ENCODE measurements at places on chromosomes 3 and 15. TPM values are rescaled to one million over a fixed set of nuclear protein-coding genes. Genes with fewer than 3 reads are reported as not detected.

GRCh38 chr15:83053151-83053550 lies 13.9 kb downstream of the BTBD1 start:
- H3K4me1 ChIP-seq, result no peaks in the 10 kb centered on the region
- H3K27ac ChIP-seq, result no peak overlapping the region
- H3K36me3 ChIP-seq, result peaks cover 60% of the 10 kb centered on the region
- H3K27me3 ChIP-seq, result no peaks in the 10 kb centered on the region

- H3K27ac ChIP-seq, result no peak overlapping the region
- peaks cover 8% of the 10 kb centered on the region for H3K36me3 ChIP-seq
- no peaks in the 10 kb centered on the region for H3K27me3 ChIP-seq
- peaks cover 4% of the 10 kb centered on the region for H3K4me1 ChIP-seq
These were observed 87.7 kb downstream of the ATP10A start for GRCh38 chr15:25775317-25775912.

- no peaks in the 10 kb centered on the region for H3K4me1 ChIP-seq
- no peak overlapping the region for H3K27ac ChIP-seq
- no peak for DNase-seq
- H3K27me3 ChIP-seq, result no peaks in the 10 kb centered on the region
- H3K4me3 ChIP-seq, result no peak overlapping the region
- no peaks in the 10 kb centered on the region for H3K36me3 ChIP-seq
These were observed 8.7 kb downstream of the MNS1 start for GRCh38 chr15:56456229-56456628.

DNA sequence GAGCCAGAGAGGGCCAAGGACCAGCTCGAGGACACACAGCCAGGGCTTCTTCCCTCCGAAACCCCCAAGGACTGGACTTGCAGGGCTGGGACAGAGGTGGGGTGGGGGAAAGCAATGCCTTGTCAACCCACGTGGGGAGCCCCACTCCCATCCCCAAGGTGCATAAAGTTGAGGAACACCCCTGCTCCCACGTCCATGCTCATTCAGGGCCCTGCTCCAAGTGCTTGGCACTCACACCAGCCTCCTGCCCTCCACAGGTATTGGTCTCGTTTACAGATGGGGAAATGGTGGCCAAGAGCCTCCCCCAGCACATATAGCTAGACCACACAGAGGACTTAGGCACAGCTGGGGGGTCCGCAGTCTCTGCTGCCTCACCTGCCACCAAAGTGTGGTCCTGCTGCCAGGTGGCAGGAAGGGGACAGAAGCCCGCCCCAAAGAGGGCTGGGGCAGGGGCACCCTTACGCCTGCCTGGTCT lies 50.5 kb upstream of the CSPG4 start:
- H3K4me1 ChIP-seq, result peaks cover 11% of the 10 kb centered on the region
- H3K27me3 ChIP-seq, result no peaks in the 10 kb centered on the region
- no peaks in the 10 kb centered on the region for H3K36me3 ChIP-seq
- no peak overlapping the region for H3K4me3 ChIP-seq

DNA sequence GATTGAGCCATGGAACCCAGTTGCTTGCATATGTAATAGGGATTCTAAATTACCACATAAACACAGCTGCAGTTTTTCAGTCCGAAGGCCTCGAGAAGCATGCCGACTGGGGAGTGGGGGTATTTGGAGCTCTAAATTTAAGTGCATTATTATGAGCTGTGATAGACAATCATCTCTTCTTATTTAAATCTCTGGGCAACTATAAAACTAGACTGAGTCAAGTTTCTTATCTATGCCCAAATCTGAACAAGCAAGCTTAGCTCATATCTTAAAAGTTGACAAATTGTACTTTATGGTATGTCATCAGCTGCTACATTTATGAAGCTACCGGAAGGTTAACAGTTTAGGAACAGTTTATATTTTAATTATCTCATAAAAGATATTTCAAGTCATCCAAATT lies 19.5 kb upstream of the THRB start:
- H3K27me3 ChIP-seq, result peaks cover 3% of the 10 kb centered on the region
- H3K4me3 ChIP-seq, result no peak overlapping the region
- H3K27ac ChIP-seq, result no peak overlapping the region
- no peaks in the 10 kb centered on the region for H3K4me1 ChIP-seq
- DNase-seq, result no peak

DNA sequence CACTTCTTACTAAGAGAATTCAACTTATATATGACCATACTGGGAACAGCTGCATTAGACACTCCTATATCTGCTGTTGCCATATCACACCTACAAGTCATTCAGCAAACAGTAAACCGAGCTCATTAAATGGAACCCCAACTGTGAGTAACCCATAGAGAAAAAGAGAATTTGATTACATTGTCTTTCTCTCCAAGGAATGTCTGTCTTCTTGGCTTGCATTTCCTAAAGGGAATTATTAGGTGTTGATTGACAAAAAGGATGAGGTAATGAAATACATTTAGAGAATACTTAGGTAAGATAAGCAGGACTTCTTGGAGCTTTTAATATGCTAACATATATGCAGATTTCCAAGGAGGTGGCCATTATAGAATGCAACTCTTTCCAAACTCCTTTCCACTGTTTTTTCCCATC lies 76.8 kb downstream of the SLMAP start:
- peaks cover 13% of the 10 kb centered on the region for H3K36me3 ChIP-seq
- H3K4me3 ChIP-seq, result no peak overlapping the region
- no peak for DNase-seq
- H3K27me3 ChIP-seq, result no peaks in the 10 kb centered on the region
- peaks cover 2% of the 10 kb centered on the region for H3K4me1 ChIP-seq
- no peak overlapping the region for H3K27ac ChIP-seq

GRCh38 chr15:38128921-38129320 lies 123.7 kb upstream of the SPRED1 start:
- no peaks in the 10 kb centered on the region for H3K36me3 ChIP-seq
- peaks cover 2% of the 10 kb centered on the region for H3K27me3 ChIP-seq
- H3K4me3 ChIP-seq, result no peak overlapping the region
- H3K4me1 ChIP-seq, result peaks cover 13% of the 10 kb centered on the region

DNA sequence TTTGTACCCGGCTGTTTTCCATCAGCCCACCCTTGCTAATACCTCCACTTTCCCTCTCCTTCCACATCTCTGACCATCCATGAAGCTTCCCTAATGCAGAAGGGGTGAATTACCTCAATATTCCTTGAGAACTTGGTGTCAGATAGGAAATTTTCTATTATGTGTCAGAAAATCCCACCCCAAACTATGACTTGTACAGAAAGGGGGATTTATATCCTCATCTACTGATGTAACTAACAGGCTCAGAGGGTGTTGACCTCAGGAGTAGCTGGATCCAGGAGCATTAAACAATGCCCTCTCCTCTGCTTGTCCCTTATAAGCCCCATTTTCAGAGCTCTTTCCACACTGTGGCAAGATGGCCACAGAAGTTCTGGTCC lies 242.8 kb upstream of the TLE3 start:
- H3K4me3 ChIP-seq, result no peak overlapping the region
- H3K27me3 ChIP-seq, result no peaks in the 10 kb centered on the region
- no peak overlapping the region for H3K27ac ChIP-seq
- DNase-seq, result no peak
- H3K36me3 ChIP-seq, result no peaks in the 10 kb centered on the region
- H3K4me1 ChIP-seq, result no peaks in the 10 kb centered on the region

- H3K4me3 ChIP-seq, result no peak overlapping the region
- H3K4me1 ChIP-seq, result peaks cover 3% of the 10 kb centered on the region
- H3K27me3 ChIP-seq, result no peaks in the 10 kb centered on the region
- no peaks in the 10 kb centered on the region for H3K36me3 ChIP-seq
- no peak overlapping the region for H3K27ac ChIP-seq
These were observed 29.1 kb downstream of the GRIP2 start for GRCh38 chr3:14510838-14511622.

- DNase-seq, result no peak
- H3K4me3 ChIP-seq, result no peak overlapping the region
- peaks cover 16% of the 10 kb centered on the region for H3K36me3 ChIP-seq
- H3K27ac ChIP-seq, result no peak overlapping the region
- no peaks in the 10 kb centered on the region for H3K27me3 ChIP-seq
These were observed 28.7 kb downstream of the RARRES1 start for GRCh38 chr3:158703566-158703965.

GRCh38 chr3:25901796-25902195 lies 111.9 kb downstream of the OXSM start:
- no peaks in the 10 kb centered on the region for H3K36me3 ChIP-seq
- H3K4me3 ChIP-seq, result no peak overlapping the region
- H3K27me3 ChIP-seq, result no peaks in the 10 kb centered on the region
- H3K4me1 ChIP-seq, result no peaks in the 10 kb centered on the region
- H3K27ac ChIP-seq, result no peak overlapping the region
- DNase-seq, result peak; percentile 48

DNA sequence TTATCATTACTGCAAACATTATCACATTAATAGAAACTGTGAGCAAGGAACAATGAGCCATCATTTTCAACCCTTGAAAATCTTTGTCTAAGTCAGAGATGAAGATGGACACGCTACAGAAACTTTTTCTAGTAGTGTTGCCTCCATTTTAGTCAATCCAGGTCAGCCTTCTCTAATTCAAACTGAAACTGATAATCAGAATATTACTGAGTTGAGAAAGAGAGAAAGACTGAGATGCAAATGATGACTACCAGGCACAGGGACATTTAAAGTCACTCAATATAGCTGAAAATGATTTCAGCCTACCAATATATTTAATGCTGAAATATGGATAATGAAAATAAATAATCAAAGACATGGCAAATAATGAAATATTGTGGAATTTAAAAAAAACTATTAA lies 261.4 kb downstream of the GBE1 start:
- no peaks in the 10 kb centered on the region for H3K36me3 ChIP-seq
- H3K27ac ChIP-seq, result no peak overlapping the region
- no peak for DNase-seq

DNA sequence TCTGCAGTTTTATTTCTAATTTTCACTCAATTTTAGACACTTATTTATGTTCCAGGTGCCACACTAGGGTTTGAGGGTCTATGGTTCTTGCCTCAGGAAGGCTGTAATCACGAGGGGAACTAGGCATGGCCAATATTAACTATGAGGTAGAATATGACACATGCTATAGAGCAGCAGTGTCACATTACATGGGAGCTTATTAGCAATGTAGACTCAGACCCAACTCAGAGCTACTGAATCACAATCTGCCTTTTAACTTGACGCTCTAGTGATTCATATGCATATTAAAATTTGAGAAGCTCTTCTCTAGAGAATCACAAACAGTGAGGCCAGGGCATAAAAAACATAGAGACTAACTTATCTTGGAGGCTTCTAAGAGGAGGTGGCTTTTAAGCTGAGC lies 32.8 kb upstream of the MRPL3 start:
- no peaks in the 10 kb centered on the region for H3K4me1 ChIP-seq
- H3K4me3 ChIP-seq, result no peak overlapping the region
- no peak overlapping the region for H3K27ac ChIP-seq
- no peaks in the 10 kb centered on the region for H3K36me3 ChIP-seq

GRCh38 chr15:87609474-87609873 lies 647.1 kb downstream of the NTRK3 start:
- DNase-seq, result no peak
- no peaks in the 10 kb centered on the region for H3K4me1 ChIP-seq
- H3K27ac ChIP-seq, result no peak overlapping the region
- H3K36me3 ChIP-seq, result no peaks in the 10 kb centered on the region
- no peak overlapping the region for H3K4me3 ChIP-seq
- H3K27me3 ChIP-seq, result no peaks in the 10 kb centered on the region

- H3K27me3 ChIP-seq, result no peaks in the 10 kb centered on the region
- DNase-seq, result no peak
- no peak overlapping the region for H3K4me3 ChIP-seq
These were observed 162.0 kb upstream of the STT3B start for GRCh38 chr3:31370681-31371080.

DNA sequence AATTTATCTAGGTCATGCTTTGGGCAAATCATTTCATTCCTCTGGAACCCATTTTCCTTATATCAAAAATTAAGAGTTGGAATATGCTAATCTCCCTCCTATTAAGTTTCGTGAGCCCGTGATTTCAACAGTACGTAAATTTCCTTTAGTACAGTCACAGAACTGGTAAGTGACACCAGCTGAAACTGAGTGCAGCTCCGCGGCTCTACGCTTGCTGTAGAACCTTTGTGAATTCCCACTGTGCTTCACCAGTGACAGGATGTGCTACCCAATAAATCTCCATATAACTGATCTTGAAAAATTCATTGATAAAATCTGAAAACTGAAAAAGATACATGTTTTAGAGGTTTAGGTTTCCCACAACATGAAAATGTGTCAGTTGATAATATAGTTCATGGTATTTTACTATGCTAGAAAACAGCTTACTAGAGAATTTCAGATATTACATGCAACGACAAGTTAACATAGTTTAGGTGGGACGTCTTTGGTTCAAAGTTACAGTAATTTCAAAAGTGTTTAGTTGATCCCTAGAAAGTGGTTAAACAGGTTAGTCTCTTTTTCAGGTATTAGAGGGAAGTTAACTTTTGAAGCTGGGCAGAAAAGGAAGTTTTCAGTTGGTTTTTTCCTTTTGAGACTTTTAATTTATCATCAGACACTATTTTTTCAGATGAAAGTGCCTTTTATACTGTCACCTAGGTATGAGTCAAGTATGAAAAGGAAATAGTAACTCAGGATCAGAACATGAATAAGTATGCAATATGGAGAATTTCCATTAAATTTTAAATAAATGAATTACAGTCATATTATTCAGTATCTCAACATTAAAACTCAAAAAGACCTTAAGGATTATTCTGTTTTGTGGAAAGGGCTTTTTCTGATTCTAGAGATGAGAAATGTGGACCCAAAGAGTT lies 57.0 kb downstream of the PPARG start:
- H3K27me3 ChIP-seq, result no peaks in the 10 kb centered on the region
- no peaks in the 10 kb centered on the region for H3K4me1 ChIP-seq
- no peak for DNase-seq
- H3K4me3 ChIP-seq, result no peak overlapping the region
- no peaks in the 10 kb centered on the region for H3K36me3 ChIP-seq
- no peak overlapping the region for H3K27ac ChIP-seq

GRCh38 chr15:84081391-84082168 lies 154.0 kb upstream of the GOLGA6L4 start:
- H3K4me1 ChIP-seq, result peaks cover 3% of the 10 kb centered on the region
- no peak for DNase-seq
- H3K27ac ChIP-seq, result no peak overlapping the region
- no peaks in the 10 kb centered on the region for H3K36me3 ChIP-seq

GRCh38 chr3:72543246-72543645 lies 305.0 kb downstream of the SHQ1 start:
- no peak for DNase-seq
- no peaks in the 10 kb centered on the region for H3K36me3 ChIP-seq
- no peaks in the 10 kb centered on the region for H3K27me3 ChIP-seq
- no peaks in the 10 kb centered on the region for H3K4me1 ChIP-seq
- H3K4me3 ChIP-seq, result no peak overlapping the region

Gene SCAMP2
- 78.8 TPM for total RNA-seq

Gene HAUS2
- 24.9 TPM for total RNA-seq

Gene STRIT1
- not detected for total RNA-seq

Gene IMP3
- total RNA-seq, result 35.8 TPM
